ENCODE measurements at places on chromosomes 2 and 18. TPM values are rescaled to one million over a fixed set of nuclear protein-coding genes. Genes with fewer than 3 reads are reported as not detected.

Gene CCDC148
- total RNA-seq, result 0.13 TPM

Gene RUFY4
- not detected for total RNA-seq

Gene TBR1
- 0.97 TPM for total RNA-seq

Gene GCC2
- 18.8 TPM for total RNA-seq

Gene CAPN14
- total RNA-seq, result not detected

Gene TUBA4B
- total RNA-seq, result not detected

Gene UGT1A5
- total RNA-seq, result not detected

Gene RAB6C
- total RNA-seq, result not detected

Gene DNER
- 0.65 TPM for total RNA-seq

Gene FAM124B
- not detected for total RNA-seq

Gene ABCG5
- not detected for total RNA-seq

Gene IL1RN
- total RNA-seq, result not detected

Gene CPLX4
- total RNA-seq, result not detected

Gene ZNF142
- 7.8 TPM for total RNA-seq

Gene C1QL2
- total RNA-seq, result not detected

Gene CFAP210
- total RNA-seq, result not detected

Gene NTSR2
- not detected for total RNA-seq

Gene CRYGC
- not detected for total RNA-seq

Gene FBXO36
- total RNA-seq, result 2.3 TPM

Gene OTOF
- total RNA-seq, result 0.25 TPM

Gene CDH20
- not detected for total RNA-seq

Gene CCBE1
- total RNA-seq, result 11.4 TPM

Gene ALPG
- not detected for total RNA-seq

Gene SNED1
- 36.2 TPM for total RNA-seq

Gene MEMO1
- 46.3 TPM for total RNA-seq

Gene SERPINB3
- not detected for total RNA-seq

Gene CYP20A1
- 51.1 TPM for total RNA-seq

Gene ST6GAL2
- total RNA-seq, result not detected

Gene HOXD12
- total RNA-seq, result not detected

Gene C2orf81
- total RNA-seq, result 3.5 TPM

Gene ANKRD53
- not detected for total RNA-seq

Gene SLC4A3
- 0.54 TPM for total RNA-seq

Gene SGPP2
- not detected for total RNA-seq

Gene SH3RF3
- 5.2 TPM for total RNA-seq

Gene UGT1A7
- not detected for total RNA-seq

Gene BCL11A
- 3.5 TPM for total RNA-seq

Gene SEPTIN10
- total RNA-seq, result 152 TPM

Gene CCDC141
- not detected for total RNA-seq

Gene CARF
- 9.5 TPM for total RNA-seq

Gene FOXI3
- not detected for total RNA-seq
